Esophagus squamous epithelium (tissue), 5 donors: ENCODE measurements at places on chromosomes 7 and 10. TPM values are rescaled to one million over a fixed set of nuclear protein-coding genes. Genes with fewer than 3 reads are reported as not detected.

GRCh38 chr7:50470250-50471163, 20.4 kb upstream of the FIGNL1 start:
- no peak for DNase-seq

- no peak for DNase-seq
Measured at GRCh38 chr10:72615970-72616369, 9.9 kb downstream of the MICU1 start.

GRCh38 chr10:73019100-73019499, 64.5 kb upstream of the PLA2G12B start:
- no peak for DNase-seq

GRCh38 chr7:45080958-45081669, 7.7 kb downstream of the NACAD start:
- no peak for DNase-seq

- DNase-seq, result no peak
Measured at GRCh38 chr10:110860576-110861241, 11.0 kb upstream of the PDCD4 start.

GRCh38 chr7:96308950-96309263, 13.0 kb downstream of the SLC25A13 start:
- no peak for DNase-seq

GRCh38 chr7:101340379-101340778, 18.8 kb upstream of the IFT22 start:
- no peak for DNase-seq

GRCh38 chr7:89073776-89074175, 278.2 kb upstream of the TEX47 start:
- DNase-seq, result no peak

GRCh38 chr7:11082552-11083213, 109.0 kb downstream of the PHF14 start:
- no peak for DNase-seq

GRCh38 chr10:14569274-14570060, 205.2 kb downstream of the FAM107B start:
- DNase-seq, result no peak

DNA sequence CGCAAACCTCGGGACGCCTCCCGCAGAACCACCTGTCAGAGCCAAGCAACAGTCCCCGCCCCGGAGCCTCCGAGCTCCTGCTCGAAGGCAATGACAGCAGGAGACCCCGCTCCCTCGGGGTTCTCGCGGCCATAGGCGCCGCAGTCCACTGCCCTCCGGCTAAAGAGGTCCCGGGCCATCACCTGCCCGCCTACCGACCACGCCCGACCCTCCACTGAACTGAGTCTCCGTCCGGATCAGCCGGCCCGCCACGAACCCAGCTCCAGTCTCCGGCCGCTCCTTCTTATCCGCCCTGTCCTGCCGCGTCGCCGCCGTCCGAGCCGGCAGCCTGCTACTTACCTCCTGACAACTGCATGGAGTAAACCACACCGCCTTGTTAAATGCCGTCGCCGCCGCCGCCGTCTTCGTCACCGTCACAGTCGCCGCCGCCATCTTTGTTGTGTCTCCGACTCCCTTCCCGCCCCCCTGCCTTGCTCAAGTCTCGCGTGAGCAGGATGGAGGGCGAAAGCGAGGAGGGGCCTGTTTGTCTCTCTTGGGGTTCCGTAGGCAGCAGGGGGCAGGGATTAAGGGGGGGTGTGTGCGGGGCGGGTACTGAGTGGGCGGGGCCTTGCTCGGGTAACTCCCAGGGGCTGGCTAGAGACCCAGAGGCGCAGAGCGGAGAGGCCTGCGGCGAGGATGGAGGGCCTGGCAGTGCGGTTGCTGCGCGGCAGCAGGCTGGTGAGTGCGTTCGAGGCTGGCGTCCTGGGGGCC, at the start of the genes ACADSB and IKZF5:
Gene ACADSB, plus strand, starts transcription at position 652 of the 750 bp plus-strand sequence. Its CDS starts 24 bp downstream, at position 676.
Gene IKZF5, minus strand, starts transcription at position 441 of the 750 bp plus-strand sequence. CDS start 10,170 bp downstream, outside the sequence.
- DNase-seq, result peak; percentile 91

- no peak for DNase-seq
Measured at GRCh38 chr7:30915751-30916150, 4.1 kb downstream of the AQP1 start.

DNA sequence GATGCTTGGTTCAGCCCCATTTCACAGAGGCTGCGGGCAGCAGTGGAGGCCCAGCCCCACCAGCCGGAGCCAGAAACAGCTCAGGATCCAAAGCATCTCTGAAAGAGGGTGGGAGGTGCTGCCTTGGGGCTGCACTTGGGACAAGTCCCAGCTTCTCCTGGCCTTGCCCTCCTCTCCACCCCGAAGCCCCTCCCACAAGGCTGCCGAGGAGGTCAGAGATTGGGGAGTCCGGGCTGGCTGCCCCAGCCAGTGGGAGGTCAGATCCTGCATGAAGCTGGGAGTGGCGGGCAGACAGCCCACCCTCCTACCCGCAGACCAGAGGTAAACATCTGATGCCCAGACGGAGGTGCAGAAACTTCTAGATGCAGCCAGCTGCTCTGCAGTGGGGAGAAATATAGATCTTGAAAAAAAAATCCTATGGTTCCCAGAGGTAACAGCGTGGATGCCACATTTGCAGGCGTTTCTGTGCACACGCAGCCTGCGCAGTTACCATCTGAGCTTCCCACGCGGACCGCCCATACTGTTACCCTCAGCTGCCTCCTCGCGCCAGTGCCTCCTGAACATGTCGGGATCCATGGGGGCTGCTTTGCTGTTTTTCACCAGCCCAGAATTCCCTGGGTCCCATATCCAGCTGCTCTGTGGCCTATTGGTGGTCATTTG, 36.9 kb upstream of the GNA12 start:
- no peak for DNase-seq

GRCh38 chr10:59865101-59865500, 41.3 kb downstream of the CCDC6 start:
- no peak for DNase-seq

DNA sequence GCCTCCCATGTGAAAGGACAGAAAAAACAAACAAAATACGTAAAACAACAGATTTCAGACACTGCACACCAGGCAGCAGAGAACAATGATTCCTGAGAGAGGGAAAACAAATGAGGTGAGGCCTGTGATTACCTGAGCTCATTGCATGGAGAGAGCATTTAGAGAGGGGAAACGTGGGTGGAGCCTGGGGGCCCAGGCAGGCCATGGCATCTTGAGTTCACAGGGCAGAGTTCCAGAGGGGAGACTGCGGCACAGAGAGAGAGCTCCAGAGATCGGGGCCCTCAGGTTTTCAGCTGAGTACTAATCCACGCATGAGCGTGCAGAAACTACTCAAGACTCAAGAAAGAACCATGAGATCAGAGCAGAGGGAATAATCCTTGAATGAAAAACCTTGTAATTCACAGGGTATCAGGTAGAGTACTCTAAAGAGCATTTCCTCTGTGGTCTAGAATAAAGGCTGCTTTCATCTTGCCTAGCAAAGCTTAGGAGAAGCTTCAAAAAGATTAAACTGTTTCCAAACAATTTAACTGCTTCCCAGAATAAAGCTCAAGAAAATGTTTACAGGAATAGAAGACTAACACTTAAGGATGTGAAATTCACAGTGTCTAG, 46.6 kb upstream of the ARHGAP12 start:
- DNase-seq, result no peak

GRCh38 chr10:17025444-17026295, 103.9 kb downstream of the CUBN start:
- no peak for DNase-seq

DNA sequence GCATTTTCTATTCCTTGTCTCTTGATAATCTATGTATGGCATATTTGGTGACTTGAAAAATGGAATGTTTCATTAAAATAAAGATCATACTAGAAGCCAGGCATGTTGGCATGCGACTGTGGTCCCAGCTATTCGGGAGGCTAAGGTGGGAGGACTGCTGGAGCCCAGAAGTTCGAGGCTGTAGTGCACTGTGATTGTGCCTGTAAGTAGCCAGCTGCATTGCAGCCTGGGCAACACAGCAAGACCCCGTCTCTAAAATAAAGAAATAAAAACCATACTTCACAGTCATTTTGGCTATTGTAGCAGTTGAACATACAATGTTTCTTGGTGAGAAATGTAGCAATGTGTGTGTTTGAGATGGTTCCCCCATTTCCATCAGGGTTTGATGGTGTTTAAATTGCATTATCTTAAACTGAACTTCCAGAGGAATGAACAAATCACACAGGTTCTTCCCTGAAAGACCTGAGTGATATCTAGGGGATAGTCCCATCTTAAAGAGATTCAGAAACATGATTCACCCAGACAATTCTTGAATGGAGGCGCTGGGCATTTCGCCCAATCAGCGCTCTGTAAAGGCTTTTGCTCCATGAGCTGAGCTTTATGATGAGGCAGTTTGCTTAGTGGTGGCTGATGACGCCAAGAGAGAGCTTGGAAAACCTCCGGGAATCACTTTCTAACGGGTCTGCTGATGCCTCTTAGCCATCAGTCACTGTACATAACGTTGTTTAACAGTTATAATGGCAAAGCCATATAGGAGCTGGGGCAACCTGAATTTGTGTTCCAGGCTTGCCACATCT, 19.4 kb upstream of the BTBD16 start:
- no peak for DNase-seq

DNA sequence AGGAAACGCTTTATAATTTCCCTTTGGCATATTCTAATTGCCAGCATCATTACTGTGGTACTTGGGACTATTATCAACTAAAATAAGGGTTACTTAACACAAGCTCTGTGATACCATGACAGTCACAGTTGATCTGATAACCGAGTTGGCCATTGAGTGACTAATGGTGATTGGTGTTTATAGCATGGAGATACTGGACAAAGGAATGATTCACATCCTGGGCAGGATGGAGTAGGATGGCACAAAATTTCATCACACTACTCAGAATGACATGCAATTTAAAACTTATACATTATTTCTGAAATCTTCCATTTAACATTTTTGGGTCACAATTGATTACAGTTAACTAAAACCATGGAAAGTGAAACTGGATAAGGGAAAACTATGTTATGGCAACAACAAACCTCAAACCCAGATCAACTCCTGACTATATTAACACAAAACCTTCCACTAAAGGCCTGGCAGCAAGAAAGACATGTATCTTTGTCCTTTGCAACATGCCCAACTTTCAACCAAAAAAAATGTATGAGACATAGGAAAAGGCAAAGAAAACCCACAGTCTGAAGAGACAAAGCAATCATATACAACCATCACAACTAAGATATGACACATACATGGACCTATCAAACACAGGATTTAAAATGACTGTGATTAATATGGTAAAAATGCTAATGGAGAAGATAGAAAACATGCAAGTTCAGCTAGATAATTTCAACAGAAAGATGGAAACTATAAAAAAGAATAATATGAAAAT, 208.5 kb upstream of the NRP1 start:
- DNase-seq, result no peak

- no peak for DNase-seq
Measured at GRCh38 chr7:44172352-44172751, 16.9 kb downstream of the GCK start.

DNA sequence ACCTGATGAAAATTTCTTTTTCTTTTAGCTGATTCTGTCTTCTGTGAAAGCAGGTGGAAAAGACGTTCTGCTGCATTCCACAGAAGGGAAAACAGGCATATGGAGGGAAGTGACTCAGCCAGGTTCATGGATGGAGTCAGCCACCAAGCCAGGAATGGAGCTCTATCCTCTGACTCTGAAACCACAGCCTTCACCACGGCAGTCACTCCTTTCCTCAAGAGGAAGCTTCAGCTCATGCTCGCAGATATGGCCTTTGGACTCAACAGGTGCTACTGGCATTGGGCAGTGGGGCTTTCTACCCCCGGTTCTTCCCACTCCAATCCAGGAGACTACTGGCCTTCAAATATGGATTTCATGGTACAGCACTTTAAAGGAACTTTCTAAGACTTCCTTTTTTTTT, 11.5 kb upstream of the PLAU start:
- DNase-seq, result no peak

- DNase-seq, result no peak
Measured at GRCh38 chr10:18713077-18713476, 53.8 kb downstream of the ARL5B start.

- no peak for DNase-seq
Measured at GRCh38 chr7:139117599-139118233, 8.2 kb upstream of the ZC3HAV1 start.

GRCh38 chr7:149878523-149878921, 4.8 kb downstream of the ATP6V0E2 start:
- DNase-seq, result no peak

GRCh38 chr7:91504919-91505318, 240.7 kb downstream of the FZD1 start:
- DNase-seq, result no peak

GRCh38 chr7:65955718-65956117, 26.3 kb downstream of the GUSB start:
- DNase-seq, result no peak

- DNase-seq, result no peak
Measured at GRCh38 chr7:3641582-3641981, 340.5 kb downstream of the SDK1 start.

CLDN4 gene
- total RNA-seq, result 436 TPM

SPDYE8 gene
- total RNA-seq, result not detected

RNLS gene
- total RNA-seq, result 7.9 TPM

ZNF853 gene
- 0.61 TPM for total RNA-seq

SMKR1 gene
- total RNA-seq, result not detected

CHCHD3 gene
- total RNA-seq, result 41.8 TPM

ZNF365 gene
- total RNA-seq, result 1.0 TPM

VPS26A gene
- 31.5 TPM for total RNA-seq

HOXA6 gene
- 1.3 TPM for total RNA-seq

HMX3 gene
- not detected for total RNA-seq

CPSF4 gene
- 20.0 TPM for total RNA-seq

PTPRN2 gene
- total RNA-seq, result 1.5 TPM

EN2 gene
- total RNA-seq, result under 0.01 TPM
